ENCODE measurements at places on chromosomes 4 and X.
A peak's percentile ranks its signal among the peaks of the same experiment; 100 is the strongest.

- peak; percentile 31 for DNase-seq
These were observed 20.2 kb upstream of the CTSO start for GRCh38 chr4:155973639-155974475.

DNA sequence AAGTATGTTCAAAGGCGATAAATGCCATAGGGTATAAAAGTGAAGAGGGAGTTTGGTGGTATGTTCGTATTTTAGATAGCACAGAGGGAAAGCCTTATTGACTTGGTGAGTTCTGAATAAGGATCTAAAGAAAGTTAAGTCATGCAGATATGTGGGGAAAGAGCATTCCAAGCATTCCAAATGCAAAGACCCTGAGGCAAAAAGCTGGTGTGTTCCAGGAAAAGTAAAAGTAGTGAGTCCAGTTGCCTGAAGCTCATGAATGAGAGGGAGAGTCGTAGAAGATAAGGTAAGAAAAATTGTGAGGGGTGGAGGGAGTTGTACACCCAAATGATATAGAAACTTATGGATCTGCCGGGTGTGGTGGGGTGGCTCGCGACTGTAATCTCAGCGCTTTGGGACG is 426.7 kb downstream of the RPA4 start:
- DNase-seq: peak; percentile 68

GRCh38 chrX:119121341-119121740 is 6.3 kb downstream of the KIAA1210 start:
- DNase-seq: peak; percentile 17

DNA sequence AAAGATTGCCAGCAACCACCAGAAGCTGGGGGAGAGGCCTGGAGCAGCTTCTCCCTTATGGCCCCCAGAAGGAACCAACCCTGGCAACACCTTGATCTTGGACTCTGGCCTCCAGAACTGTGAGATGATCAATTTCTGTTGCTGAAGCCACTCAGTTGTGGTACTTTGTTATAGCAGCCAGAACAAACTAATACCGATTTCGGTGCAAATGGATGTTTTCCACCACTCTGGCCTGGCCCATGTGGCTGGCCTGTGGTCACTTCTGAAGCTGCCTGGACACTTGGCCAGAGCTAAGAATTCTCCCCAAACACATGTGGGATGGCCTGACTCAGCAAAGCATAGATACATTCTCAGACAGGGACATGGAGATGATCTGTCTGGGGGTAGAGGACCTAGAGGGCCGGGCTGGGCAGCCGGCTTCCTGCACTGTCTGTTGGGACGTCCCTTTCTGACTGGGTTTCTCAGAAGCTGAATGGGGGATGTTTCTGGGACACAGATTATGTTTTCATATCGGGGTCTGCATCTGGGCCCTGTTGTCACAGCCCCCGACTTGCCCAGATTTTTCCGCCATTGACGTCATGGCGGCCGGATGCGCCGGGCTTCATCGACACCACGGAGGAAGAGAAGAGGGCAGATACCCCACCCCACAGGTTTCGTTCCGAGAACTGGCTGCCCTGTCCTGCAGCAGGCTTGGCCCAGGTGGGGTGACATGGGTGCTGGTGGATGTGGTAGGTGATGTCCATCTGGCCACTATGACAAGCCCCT is 4.1 kb downstream of the FOXP3 start:
- DNase-seq: no peak

- no peak for DNase-seq
These were observed 24.6 kb upstream of the MOB1B start for GRCh38 chr4:70877556-70877955.

DNA sequence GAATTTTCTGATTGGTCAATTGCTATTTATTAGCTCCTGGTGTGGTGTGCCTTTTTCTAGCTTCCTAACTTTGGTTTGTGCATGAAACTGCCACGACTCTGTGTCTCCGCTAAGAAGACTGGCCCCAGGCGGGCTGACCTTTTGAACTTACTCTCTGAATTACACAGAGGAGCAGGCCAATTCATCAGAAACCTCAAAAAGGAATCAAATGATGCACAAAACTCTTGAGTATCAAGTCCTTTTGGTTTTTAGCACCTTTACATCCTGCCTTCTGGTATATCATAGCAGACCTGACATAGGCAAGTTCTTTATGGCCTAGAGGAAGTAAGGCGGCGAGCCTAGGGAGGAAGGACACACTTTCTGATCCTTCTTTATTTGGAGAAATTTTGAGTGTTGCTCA is 17.6 kb downstream of the TKTL1 start:
- DNase-seq: no peak

GRCh38 chr4:180372691-180373090 is 1870.5 kb upstream of the TENM3 start:
- DNase-seq: no peak

- DNase-seq: peak; percentile 64
These were observed 7.4 kb downstream of the SNCA start for GRCh38 chr4:89829470-89830138.

DNA sequence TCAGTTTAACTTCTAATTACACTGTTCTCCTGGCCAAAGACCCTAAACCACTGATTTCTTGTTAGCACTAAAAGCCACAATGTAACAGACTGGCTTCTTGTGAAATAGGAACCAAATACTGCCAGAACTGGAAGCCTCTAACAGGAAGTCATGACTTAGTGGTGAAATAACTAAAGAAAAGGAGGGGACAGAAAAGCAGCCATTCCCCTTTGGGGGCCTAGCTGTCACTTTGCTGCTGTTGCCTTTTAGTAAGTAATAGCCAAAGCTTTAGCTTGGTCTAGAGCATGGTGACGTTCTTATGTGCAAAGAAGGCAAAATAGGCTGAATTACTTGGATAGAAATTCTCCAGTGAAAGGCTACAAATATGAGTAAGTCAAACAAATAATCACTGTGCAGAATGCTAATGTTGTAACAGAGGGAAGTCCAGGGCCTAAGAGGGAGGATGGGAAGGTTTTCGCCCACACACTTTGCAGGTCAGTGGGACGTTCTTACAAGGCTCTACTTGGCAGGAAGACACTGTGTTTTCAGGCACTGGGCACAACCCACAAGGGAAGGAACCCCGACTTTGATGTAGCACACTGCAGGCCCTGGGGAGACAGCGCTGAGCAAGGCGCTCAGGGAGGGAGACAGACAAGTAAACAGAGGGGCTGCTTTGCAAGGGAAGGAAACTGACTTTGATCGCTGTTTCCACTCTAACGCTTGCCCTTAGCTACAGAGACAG is 16.7 kb downstream of the GAB3 start:
- DNase-seq: no peak

Measured in foreskin keratinocyte (primary cell).